ENCODE measurements at places on chromosomes 11 and 22. TPM values are rescaled to one million over a fixed set of nuclear protein-coding genes. Genes with fewer than 3 reads are reported as not detected.

GLB1L2 gene
- 11.5 TPM for total RNA-seq

DNA sequence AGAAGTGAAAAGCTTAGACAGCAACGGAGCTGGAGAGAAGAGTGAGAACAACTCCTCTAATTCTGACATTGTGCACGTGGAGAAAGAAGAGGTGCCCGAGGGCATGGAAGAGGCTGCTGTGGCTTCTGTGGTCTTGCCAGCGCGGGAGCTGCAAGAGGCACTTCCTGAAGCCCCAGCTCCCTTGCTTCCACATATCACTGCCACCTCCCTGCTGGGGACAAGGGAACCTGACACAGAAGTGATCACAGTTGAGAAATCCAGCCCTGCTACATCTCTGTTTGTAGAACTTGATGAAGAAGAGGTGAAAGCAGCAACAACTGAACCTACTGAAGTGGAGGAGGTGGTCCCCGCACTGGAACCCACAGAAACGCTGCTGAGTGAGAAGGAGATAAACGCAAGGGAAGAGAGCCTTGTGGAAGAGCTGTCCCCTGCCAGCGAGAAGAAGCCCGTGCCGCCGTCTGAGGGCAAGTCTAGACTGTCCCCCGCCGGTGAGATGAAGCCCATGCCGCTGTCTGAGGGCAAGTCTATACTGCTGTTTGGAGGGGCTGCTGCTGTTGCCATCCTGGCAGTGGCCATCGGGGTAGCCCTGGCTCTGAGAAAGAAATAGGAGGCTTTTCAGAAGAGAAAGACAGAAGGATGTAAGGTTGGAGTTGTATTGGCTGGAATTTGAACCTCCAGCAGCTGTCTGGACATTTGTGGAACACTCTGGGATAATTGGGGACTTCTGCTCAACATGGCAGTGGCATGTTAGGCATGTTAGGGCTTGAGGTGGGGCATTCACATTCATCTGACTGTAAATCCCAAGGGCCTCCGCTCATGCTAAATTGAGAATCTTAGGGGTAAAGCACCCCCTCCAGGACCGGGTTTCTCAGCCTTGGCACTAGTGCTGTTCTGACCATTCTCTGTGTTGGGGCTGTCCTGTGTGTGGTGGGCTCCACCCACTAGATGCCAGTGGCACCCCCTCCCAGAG lies 47.1 kb downstream of the BID start:
- no peak for DNase-seq

DNA sequence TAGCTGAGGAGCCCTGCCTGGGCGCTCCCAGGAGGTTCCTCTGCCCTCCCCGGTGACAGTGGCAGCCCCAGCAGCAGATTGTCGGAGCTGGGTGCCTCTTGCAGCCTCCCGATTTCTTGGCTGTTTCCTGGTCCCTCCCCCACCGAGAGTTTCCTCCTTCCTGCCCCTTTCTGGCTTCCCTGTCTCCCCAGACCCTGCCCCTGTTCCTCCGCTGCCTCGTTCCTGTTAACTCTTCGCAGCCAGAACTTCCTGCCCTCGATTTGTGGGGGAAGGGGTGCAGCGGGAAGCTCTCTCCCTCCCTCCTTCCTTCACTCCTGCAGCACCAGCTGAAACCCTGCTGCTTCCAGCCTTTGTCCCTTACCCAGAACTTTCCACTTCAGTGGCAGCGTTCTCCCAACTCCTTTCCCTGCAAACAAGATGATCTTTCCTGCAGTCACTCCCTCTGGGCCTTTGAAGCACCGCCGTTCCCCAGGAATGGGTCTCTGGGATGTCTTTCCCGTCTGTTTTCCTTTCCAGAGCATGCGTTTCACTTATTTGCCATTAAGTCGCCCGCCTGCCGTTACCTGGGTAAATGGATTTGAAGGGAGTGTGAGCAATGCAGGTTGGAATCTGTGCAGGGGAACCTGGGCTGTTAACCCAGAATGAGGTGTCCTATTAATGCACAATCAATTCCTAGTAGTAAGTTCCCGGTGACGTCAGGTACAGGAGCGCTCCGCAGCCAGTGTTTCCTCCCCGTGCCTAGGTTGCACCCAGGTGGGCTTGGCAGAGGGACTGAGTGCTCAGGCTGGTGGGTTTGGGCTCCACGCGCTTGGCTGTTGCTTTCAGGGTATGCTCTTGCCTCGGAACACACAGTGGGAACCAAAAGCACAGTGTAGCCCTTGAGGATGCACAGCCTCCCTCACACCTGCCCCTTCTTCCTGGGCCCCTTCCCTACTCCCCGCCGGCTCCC lies 4.3 kb downstream of the GRK2 start:
- peak; percentile 42 for DNase-seq

DNA sequence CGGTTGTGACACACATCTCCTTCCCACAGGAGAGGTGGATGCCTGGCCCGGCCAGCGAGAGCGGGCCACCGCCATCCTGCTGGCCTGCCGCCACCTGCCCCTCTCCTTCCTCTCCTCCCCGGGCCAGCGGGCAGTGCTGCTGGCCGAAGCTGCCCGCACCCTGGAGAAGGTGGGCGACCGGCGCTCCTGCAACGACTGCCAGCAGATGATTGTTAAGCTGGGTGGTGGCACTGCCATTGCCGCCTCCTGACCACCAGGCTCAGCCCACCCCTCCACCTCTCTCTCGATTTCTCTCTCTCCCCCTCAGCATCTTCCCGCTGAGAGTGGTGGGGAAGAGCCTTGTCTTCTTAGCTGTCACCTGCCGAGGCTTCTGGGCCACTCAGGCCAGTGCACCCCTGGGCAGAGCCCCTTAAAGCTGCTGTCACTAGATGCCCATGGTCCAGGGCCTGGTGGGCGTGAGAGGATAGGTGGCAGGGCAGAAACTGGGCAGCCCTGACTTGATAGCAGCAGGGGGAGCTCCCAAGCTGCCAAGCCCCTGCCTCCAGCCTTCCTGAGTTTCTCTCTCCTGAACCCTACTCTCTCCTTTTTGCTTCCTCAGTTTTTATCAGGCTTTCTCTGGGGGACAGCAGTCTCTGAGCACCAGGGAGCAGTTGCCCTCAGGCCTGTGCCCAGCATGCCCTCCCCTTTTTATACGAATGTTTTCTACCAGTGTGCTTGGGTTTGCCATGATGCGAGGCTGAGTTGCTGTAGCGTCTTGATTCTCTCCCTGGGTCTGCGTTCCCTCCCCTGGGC lies 9.3 kb downstream of the SHISA8 start:
- no peak for DNase-seq

DNA sequence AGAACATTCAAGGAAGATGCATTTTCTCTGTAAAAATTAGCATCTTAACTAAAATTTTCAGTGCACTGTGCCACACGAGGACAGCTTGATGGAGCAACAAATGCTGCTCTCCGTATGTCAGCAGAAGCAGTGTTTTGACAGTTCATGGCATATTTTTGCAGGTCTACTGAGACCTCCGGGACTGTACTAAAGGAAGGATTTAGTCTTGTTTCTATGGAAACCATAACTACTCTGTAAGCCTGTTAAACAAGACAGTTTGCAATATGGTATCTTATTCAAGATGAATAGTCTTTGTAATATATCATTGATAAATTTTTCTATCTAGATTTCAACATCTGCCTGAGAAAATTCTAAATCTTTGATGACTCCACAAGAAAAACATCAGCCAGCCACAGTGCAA lies 184.0 kb upstream of the GUCY1A2 start:
- DNase-seq, result no peak

- DNase-seq, result peak; percentile 92
Observed at GRCh38 chr11:9663699-9664275, at the start of gene SWAP70. Gene SWAP70, plus strand, starts transcription at chr11:9664077. Its CDS starts 103 bp downstream, at chr11:9664180.

HDHD5 gene
- 54.4 TPM for total RNA-seq

RIC3 gene
- total RNA-seq, result 48.0 TPM

- no peak for DNase-seq
Observed at GRCh38 chr11:66967670-66968425, 7.3 kb upstream of the C11orf86 start.

DKK3 gene
- total RNA-seq, result 18.2 TPM

GRCh38 chr22:44473580-44473979 lies 24.5 kb downstream of the RTL6 start:
- no peak for DNase-seq

DNA sequence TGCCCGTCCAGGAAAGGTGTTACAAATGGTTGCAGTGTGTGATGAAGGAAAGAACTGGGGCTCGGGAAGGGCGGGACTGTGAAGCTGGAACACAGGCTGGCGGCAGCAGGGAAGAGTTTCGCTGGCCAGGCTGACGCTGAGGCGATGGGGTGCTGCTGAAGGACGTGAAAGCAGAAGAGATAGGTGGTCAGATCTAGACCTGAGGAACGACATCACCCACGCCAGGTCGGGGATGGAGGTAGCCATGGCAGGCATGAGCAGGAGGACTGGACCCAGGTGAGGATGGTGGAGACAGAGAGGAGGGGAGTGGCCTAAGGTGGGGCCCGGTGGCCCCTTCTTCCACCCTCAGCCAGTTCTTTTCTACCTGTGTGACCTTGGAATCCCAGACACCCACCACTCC lies 9.1 kb downstream of the CDC42EP2 start:
- DNase-seq, result no peak

BTG4 gene
- not detected for total RNA-seq

GRCh38 chr22:38924347-38924952 lies 33.0 kb upstream of the APOBEC3A start:
- DNase-seq, result peak; percentile 77

DNA sequence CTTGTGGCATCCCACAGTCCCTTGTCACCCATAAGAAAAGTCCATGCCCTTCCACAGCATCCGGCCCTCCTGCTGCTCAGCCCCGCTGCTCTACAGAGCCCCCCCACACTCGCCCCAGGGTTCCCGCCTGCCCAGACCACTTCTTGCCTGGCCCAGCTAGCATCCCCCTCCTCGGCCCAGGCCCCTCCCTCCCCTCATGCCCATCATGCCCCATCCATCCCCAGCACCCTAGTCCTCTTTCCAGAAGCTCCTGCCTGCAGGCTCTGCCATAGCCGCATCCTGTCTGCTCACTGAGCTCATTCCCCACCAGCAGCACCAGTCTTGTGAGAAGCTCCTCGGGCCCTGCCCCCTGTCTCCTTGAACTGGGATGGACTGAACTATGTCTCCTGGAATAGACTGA lies 54.4 kb downstream of the LINC01488 start:
- no peak for DNase-seq

DNA sequence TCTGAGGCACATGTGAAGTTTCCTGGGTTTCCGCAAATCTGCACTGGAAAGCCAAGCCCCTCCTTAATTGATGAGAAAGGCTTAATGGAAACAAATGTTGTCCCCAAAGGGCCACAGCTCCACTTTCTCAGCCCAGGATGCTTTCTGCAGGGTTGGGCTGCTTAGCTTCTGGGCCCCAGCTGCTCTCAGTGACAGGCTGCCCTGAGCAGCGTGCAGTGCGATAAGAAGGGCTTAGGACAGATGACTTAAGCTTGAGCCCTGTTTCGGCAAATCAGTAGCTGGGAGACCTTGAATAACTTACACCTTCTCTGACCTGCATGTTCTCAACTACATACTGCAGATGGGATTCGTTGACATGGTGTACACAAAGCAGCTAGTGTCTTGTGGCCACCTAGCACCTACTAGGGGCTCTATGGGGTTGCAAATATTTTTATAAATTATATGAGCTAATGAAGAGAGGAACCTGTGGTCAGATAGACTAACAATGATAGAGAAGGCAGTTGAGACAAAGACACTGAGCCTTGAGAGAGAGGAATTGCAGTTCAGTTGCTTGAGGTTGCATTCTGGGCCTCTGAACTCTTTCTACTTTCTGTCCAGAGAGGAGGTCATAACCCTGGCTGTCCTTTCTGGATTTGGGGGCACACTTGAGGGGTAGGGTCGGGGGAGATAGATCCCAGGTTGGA lies 11.5 kb downstream of the STX3 start:
- no peak for DNase-seq

SEPTIN5 gene
- total RNA-seq, result 5.4 TPM

DNA sequence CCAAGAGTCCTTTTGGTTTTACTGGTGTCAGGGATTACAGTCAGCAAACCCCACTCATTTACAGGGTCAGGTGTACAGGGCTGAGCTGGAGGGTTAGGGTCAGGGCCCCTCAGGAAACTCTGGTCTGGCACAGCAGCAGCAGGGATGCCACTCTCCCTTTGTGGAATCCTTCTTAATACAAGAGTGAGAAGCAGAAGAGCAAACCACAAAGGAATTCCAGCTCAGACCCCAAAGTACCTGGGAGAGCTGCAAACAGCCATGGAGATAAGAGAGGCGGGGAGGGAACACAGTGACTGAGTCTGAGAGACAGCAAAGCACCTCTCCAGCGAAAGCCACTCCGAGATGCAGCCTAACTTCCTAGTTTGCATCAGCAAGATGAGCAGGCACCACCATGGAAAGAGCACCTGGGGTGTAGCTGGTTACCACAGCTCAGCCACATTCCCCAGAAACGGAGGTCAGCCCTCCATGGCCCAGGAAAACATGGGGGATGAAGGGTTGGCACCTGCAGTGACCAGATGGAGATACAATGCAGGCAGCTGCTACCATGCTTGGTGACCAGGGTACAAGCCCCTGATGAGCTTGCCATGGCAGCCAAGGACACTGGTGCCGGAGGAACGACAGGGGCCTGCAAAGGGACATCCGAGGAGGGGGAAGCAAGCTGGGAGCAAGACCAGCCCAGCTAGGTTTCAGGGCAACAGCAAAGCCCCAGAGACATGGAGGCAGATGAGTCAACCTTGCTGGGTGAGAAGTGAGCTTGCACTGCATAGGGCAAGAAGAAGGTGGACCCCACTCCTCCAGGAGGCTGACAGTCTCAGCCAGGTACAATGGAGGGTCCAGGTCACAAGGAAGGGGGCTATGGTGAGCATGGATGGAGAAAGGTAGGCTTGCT lies 3.9 kb downstream of the BET1L start:
- DNase-seq, result no peak

DNA sequence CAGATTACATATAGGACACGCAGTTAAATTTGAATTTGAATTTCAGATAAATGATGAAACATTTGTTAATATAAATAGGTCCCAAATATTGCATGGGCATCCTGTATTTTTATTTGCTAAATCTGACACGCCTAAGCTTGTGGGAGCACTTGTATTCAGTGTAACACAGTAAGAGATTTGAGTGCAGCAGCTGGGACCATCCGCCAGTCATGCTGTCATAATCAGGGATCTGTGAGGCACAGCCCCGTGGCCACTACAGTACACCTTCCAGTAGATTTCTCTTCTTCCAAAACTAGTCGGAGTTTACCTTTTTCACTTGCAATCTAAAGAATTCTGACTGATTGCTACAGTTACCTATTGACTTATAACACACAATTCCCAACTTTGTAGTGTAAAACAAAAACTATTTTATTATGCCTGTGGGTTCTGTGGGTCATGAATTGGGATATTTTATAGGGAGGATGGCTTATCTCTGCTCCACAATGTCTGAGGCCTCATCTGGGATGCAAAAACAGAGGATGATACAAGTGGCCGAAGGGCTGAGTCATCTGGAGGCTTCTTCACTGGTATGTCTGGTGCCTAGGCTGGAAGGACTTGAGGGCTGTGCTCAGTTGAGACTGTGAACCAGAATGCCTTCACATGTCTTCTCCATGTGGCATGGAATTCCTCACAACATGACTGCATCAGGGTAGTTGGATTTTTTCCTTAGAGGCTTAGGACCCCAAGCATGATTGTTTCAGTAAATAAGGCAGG lies 74.1 kb downstream of the PRSS23 start:
- no peak for DNase-seq

Measured in breast epithelium (tissue), 4 donors.